Bronchial epithelial cell (primary cell): ENCODE measurements at places on chromosomes 4 and X. TPM values are rescaled to one million over a fixed set of nuclear protein-coding genes. Genes with fewer than 3 reads are reported as not detected.

Gene TLR3
- 0.26 and 0.38 TPM in 2 replicates for total RNA-seq

Gene HELT
- not detected in 2 replicates for total RNA-seq

Gene CDKL2
- total RNA-seq: 0.90 and 1.3 TPM in 2 replicates

Gene RIPPLY1
- total RNA-seq: 0.13 TPM in 1 of 2 replicates, not detected in the other

Gene GPAT3
- 4.5 and 13.7 TPM in 2 replicates for total RNA-seq

Gene DCHS2
- not detected in 2 replicates for total RNA-seq

Gene RAB41
- total RNA-seq: not detected in 2 replicates

Gene SHISA3
- not detected in 2 replicates for total RNA-seq

Gene SPANXA2
- not detected in 2 replicates for total RNA-seq

Gene GATA1
- not detected in 2 replicates for total RNA-seq
